Head of caudate nucleus (tissue), 42 donors: ENCODE measurements at places on chromosomes 12 and 14.

DNA sequence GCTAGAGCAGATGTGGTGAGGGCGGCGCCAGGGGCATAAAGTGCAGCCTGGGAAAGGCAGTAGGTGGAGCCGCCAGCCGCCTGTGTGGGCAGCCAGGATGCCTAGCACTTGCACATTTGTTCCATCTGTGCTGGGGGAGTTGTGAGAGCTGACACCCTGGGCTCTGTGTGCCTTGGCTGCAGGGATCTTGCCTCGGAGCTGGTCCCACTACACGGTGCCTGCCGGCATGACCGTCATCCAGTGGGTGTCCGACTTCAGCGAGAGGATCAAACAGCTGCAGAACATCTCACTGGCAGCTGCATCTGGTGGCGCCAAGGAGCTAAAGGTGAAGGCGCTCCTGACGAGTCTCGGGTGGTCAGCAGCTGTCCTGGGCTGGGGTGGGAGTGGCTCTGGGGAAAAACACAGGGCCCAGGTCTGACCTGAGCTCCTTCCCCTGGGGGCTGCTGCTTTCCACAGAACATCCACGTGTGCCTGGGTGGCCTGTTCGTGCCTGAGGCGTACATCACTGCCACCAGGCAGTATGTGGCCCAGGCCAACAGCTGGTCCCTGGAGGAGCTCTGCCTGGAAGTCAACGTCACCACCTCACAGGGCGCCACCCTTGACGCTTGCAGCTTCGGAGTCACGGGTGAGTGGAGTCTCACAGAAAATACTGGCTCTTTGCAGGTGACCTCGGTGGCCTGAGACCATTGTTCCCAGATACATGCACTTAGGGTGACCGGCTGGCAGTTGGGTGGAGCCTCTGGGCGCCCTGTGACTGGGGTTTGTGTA is 37.4 kb downstream of the HSP90AA1 start:
- peak; percentile 85 for DNase-seq

DNA sequence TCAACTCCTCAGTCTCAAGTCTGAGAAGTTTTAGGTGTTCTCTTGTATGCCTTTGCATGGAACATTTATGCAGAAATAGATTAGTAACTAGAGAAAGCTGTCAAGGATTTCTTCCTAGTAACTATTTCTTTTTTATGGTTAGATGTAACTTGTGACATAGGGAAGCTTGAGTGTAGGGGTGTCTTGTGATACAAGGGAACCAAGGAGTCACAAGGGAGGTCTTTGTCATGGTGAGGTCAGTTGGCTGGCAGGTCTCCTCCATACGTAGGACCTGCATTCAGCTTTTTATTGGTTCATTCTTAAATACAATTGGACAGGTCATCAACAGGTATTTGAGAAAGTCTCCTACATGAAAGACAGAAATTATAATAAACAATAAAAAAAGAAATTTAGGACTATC is 394.0 kb upstream of the CCDC196 start:
- no peak for DNase-seq

DNA sequence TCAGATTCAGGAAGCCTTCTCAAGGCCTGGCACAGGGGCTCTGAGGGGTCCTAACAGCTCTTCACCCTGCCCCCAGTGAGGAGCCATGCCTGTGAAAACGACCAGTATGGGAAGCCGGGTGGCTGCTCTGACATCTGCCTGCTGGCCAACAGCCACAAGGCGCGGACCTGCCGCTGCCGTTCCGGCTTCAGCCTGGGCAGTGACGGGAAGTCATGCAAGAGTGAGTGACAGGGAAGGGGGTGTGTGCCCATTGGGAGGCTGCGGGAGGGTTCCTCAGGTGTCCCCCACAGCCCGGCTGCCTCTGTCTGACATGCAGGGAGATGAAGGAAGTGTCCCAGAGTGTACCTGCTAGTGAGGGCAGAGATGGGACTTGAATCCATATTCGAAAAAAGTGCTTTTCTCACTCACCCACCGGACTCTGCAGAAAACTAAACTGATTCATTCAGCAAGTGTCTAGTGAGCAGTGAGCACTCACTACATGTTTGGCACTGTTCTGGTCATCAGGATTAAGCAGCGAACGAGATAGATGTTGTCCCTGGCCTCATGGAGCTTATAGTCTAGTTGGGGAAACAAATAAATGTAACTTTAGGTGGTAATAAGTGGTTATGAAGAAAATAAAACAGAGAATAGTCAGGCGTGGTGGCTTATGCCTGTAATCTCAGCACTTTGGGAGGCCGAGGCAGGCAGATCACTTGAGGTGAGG is 9.4 kb upstream of the LRP1-AS start:
- no peak for DNase-seq

DNA sequence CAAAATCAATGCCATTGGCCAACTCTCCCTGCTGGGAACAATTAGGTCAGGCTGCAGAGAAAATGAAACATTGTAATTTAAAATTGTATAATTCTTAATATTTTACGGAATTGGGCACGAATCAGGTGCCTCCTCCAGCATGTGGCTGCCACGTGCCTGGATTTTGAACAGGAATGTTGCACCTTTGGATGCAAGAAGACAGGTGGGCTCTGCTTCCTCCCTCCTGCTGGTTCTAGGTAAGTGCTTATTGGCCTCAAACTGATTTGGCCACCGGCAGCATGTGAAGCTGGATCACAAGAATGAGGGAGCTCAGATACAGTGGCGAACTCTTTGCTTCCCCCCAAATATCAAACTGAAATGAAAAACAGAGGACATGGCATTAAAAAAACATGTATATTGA is 1559.9 kb upstream of the FLRT2 start:
- DNase-seq, result no peak

DNA sequence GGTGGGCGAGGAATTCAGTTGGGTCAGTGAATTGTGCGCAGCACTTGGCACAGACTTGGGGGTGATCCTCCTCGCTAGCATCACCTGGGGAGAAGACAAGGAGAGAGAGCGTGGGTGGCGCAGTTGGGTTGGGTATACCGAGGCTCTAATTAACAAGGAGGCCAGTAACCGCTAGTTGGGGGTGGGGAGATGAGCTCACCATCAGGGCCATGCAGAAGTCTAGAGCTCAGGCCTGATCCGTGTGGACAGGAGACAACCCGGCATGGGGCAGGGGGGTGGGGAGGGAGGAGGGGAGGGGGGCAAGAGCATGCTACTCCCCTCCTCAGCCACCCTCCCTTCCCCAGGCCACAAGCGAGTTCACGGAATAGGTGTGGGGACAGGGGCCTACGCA is 580 bp downstream of the SALL2 start:
- DNase-seq, result peak; percentile 73

DNA sequence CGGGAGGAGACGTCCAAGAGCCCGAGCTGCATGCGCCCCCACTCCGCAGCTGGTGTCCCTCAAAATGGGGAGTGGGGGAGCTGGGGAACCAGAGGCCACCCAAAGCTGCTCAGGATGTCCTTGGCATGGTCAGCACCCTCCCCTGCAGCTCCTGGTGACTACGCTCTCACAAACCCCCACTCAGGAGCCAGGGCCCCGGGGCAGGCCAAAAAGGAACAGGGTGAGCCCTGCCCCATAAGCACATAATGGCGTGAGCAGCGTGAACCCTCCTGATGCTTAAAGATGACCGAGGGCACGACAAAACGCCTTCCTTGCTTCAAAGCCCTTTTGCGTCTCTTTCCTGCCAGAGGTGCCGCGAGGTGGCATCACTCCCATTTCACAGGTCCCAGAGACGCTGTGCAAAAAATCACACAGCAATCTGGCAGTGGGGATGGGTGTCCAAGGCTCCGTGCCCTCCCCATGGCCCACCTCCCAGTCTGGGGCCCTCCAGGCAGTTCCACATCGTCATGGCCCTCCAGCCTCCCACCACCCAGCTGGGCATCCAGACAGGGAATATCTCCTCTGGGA is 13.5 kb downstream of the NCOR2 start:
- no peak for DNase-seq

- DNase-seq, result no peak
Observed at GRCh38 chr12:27957366-27957765, 15.2 kb downstream of the PTHLH start.

DNA sequence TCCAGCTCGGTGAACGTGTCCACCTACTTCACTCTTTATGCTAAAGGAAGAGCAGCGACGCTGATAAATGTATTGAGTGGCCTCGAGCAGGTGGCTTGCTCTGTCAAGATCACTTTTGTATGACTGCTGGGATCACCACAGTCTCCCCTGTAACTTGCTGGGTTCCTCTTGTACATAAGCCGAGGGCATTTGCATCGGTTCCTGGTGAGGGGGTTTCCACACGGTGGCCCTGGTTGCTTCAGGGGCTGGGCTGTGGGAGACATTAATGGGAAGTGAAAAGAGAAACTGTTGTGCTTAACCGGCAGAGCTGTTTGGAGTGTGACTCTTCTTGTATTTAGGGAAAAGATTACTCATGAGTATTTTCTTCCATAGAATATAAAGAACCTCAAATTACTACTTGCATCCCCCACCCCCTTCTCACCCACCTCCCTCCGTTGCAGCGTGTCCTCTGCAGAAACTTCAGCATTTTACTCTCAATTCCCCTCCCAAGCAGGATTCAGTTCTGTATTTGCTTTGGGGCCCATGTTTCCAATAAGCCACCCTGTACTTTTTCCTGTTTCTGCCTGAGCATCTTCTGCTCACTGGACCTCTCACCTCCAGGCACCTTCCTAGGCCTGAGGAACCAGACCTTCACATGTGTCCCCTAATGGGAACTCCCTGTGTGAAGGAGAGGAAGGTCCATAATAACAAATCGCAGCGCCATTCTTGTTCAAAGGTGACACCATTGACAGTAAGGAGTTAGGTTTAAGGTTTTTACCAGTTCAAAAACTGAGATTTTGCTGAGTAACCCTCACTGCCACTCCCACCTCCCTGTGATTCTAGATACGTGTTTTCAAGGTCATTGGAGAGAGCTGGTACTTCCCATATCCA is 187.0 kb downstream of the ETV6 start:
- peak; percentile 43 for DNase-seq

DNA sequence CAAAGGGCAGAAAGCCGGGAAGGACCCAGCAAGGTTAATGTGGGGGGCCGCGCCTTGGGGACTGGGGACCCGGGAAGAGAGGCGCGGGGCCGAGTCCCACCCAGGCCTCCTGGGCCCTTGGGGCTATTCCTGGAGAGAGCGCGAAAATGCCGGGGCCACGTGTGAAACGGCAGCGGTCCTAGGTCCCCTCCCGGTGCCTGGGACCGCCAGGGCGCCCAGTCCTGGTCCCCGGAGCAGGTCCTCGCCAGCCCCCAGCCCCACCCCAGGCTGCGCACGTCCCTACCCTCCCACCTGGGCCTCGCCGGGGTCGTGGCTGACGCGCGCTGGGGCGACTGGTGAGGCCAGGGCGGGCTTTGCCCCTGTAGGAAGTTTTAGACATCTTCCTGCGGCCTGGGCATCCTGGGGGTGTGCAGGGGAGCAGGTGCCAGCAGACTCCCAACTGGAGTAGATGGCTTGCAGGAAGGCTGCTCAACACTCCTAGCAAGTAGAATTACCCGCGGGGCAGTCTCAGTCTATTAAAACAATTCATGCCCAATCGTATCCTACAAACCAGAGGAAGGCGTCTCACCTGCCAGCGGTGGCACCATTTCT is 708 bp downstream of the FAR2 start:
- DNase-seq, result peak; percentile 21
